ENCODE measurements at places on chromosomes 5 and 9. TPM values are rescaled to one million over a fixed set of nuclear protein-coding genes. Genes with fewer than 3 reads are reported as not detected.
A peak's percentile ranks its signal among the peaks of the same experiment; 100 is the strongest.

DNA sequence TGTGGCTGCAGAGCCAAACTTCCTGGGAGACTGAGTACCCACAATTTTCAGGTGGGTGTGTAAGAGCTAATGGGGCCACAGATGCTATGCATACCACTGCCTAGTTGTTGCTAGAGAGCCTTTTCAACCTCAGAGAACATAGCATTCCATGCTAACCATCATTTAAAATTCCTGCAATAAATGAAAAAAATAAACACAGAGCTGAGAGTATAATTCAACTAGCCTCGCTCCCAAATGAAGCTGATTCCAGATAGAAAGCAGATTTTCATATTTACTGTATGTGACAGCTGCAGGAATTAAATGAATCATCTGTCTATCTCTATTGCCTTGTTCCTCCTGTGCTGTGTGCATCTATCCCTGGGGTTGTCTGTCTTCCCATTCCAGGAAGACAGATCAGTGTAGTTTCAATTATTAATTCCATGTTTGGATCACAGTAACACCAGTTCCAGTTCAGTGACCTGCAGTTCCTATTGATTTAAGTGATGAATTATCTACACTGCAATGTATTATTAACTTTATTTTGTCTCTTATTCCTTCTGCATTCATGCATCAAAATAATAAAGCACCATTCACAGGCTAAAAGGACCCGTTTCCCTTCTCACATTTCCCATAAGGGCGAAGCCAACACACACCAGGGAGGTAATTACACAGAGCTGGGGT, 324.5 kb downstream of the SLIT3 start:
- no peaks in the 10 kb centered on the region for H3K27me3 ChIP-seq
- H3K36me3 ChIP-seq, result no peaks in the 10 kb centered on the region
- H3K4me1 ChIP-seq, result no peaks in the 10 kb centered on the region
- H3K27ac ChIP-seq, result no peak overlapping the region

DNA sequence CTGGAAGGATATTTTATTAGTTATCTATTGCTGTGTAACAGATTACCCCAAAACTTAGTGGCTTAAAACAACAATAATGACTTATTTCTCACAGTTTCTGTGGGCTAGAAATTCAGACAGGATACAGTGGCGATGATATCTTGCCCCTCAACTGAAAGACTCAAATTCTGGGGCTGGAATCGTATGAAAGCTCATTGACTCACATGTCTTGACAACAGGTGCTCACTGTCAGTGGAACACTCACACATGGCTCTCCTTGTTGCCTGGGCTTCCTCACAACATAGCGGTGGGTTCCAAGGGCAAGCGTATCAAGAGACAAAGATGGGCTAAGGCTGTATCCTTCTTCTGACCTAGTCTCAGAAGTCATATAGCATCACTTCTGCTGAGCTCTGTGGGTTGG, 3.7 kb upstream of the GNPDA1 start:
- H3K4me1 ChIP-seq, result peaks cover 40% of the 10 kb centered on the region
- H3K36me3 ChIP-seq, result no peaks in the 10 kb centered on the region
- DNase-seq, result no peak
- peak overlapping the region; percentile 84 for H3K27ac ChIP-seq

DNA sequence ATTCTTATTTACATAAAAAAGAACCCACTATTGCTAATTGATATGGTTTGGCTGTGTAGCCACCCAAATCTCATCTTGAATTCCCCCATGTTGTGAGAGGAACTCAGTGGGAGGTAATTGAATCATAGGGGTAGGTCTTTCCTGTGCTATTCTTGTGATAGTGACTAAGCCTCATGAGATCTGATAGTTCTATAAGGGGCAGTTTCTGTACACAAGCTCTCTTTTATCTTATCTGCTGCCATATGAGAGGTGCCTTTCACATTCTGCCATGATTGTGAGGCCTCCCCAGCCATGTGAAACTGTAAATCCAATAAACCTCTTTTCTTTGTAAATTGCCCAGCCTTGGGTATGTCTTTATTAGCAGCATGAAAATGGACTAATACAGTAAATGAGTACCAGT, 58.2 kb upstream of the PRR16 start:
- H3K4me3 ChIP-seq, result no peak overlapping the region
- no peaks in the 10 kb centered on the region for H3K36me3 ChIP-seq
- peak; percentile 14 for DNase-seq
- no peak overlapping the region for H3K27ac ChIP-seq
- H3K27me3 ChIP-seq, result no peaks in the 10 kb centered on the region

DNA sequence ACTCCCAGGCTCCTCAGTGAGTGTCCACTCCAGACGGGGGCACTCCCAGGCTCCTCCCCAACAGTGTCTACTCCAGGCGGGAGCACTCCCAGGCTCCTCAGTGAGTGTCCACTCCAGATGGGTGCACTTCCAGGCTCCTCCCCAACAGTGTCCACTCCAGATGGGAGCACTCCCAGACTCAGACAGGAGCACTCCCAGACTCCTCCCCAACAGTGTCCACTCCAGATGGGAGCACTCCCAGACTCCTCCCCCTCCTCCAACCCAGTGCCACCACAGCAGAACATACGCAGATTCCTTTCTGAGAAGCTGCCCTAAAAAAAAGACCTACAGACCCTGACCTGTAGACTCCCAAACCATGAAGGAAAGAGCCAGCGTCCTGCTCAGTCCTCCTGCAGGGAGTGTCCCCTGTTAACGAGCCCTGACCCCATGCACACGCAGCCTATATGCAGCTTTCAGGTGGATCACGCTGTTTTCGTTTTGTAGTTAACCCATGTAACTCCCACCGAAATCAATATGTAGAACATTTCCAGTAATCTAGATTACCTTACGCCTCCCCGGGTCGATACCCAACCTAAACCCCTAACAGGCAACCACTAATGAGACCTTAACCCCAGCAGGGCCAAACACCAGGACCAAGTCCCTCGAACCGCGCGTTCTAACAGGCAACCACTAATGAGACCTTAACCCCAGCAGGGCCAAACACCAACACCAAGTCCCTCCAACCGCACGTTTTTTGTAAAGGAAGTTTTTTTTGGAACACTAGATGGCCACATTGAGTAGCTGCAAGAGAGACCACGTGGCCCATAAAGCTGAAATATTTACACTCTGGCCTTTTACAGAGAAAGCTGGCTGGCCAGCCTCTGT, 15.7 kb downstream of the PNPLA7 start:
- peak; percentile 36 for DNase-seq
- H3K36me3 ChIP-seq, result no peaks in the 10 kb centered on the region
- no peaks in the 10 kb centered on the region for H3K4me1 ChIP-seq
- H3K4me3 ChIP-seq, result no peak overlapping the region

DNA sequence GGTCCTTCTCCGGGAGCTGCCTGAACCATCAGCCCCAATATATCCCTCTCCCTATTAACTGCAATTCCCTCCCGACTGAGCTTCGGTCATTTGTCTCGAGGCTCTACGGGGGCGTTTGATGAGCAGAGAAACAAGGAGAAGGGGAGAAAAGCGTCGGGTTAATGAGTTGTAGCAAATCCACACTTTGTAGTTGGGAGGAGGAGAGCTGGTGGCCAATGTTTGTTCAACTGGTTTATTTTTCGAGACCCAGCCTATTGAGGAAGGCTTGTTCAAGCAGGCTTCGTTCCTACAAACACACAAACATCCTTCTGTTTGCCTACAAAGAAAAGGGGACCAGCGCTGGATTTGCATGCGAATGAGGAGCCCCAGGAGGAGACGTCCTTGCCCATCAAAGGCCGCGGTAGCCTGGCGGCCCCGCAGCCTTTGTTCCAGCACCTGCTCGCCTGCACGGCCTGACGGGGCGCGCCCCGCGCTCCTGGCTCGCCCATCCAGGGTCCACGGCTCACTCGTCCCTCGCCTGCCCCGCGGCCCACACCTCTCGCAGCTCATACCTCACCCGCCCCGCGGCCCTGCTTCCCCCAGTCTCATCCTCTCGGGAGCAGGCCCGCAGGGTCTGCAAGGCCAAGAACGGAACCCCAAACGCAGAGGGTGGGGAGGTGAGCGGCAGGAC, 4.6 kb downstream of the FOXD1 start:
- H3K27me3 ChIP-seq, result peaks cover 82% of the 10 kb centered on the region
- H3K36me3 ChIP-seq, result no peaks in the 10 kb centered on the region
- no peak for DNase-seq
- H3K4me3 ChIP-seq, result no peak overlapping the region

DNA sequence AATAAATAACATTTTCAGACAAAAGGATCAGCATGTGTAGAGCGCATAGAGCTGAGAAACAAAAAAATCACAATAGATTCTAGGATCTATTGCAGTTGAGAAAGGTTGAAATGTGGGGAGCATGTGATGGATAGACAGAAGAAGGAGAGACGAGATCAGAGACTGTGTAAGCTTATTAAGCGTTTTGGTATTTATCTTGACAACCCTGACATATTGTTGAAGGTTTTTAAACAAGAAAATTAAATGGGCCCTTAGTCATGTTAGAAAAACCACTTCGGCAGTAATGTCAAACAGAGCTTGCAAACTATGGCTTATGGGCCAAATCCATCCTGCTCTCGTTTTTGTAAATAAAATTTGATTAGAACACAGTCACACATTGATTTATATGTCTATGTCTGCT, 200.5 kb upstream of the KLF4 start:
- peaks cover 17% of the 10 kb centered on the region for H3K4me1 ChIP-seq
- H3K36me3 ChIP-seq, result no peaks in the 10 kb centered on the region
- no peaks in the 10 kb centered on the region for H3K27me3 ChIP-seq

DNA sequence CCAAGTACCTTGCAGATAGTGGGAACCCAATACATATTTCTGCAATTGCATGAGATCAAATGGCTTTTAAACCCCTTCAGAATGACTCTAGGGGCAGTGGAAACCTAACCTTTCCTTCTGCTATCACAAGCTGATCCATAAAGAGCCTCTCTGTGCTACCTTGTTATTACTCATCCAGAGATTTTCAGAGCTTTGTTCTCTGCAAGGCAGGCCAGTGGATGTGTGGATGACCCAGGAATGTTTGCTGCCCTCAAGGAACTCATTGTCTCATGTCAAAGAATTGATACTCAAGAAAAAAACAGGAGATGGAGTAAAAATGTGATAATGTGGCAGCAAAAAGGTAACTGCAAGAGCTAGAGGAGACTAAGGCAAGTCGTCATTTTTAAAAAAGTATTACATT, 164.1 kb downstream of the HMHB1 start:
- no peak overlapping the region for H3K27ac ChIP-seq
- H3K4me3 ChIP-seq, result no peak overlapping the region
- H3K27me3 ChIP-seq, result peaks cover 2% of the 10 kb centered on the region
- DNase-seq, result no peak
- H3K4me1 ChIP-seq, result no peaks in the 10 kb centered on the region
- no peaks in the 10 kb centered on the region for H3K36me3 ChIP-seq

- no peak for DNase-seq
- H3K27ac ChIP-seq, result no peak overlapping the region
- H3K4me3 ChIP-seq, result no peak overlapping the region
- H3K4me1 ChIP-seq, result no peaks in the 10 kb centered on the region
- no peaks in the 10 kb centered on the region for H3K36me3 ChIP-seq
These were observed 729.3 kb downstream of the CDH18 start for GRCh38 chr5:19258686-19259085.

- H3K4me3 ChIP-seq, result no peak overlapping the region
- H3K27me3 ChIP-seq, result no peaks in the 10 kb centered on the region
- no peak overlapping the region for H3K27ac ChIP-seq
- no peaks in the 10 kb centered on the region for H3K4me1 ChIP-seq
These were observed 657.5 kb upstream of the WWC1 start for GRCh38 chr5:167633931-167634341.

DNA sequence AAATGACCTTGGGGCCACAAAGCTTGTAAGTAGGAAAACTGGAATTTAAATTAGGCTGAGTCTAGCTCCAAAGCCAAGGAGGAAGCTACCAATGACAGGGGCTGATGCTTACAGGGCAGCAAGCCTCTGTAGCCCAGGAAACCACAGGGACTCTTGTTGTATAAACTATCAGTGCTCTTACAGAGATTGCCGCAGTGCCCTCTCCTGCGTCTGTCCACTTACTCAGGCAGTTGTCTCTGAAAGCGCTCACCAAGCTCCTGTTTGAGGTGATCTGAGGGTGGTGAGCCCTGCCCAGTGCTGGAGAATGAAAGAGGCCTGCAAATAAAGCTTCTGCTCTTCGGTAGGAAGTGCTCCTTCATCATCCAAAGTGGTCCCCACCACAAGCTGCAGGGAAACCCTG, 498.8 kb downstream of the ARHGEF28 start:
- H3K36me3 ChIP-seq, result no peaks in the 10 kb centered on the region
- DNase-seq, result no peak
- peaks cover 2% of the 10 kb centered on the region for H3K27me3 ChIP-seq
- H3K4me3 ChIP-seq, result no peak overlapping the region

The SLC30A5 gene
- polyA plus RNA-seq, result 28.2 TPM

The ZNF782 gene
- polyA plus RNA-seq, result 1.1 TPM

The EFNA5 gene
- not detected for polyA plus RNA-seq

The SUSD3 gene
- polyA plus RNA-seq, result 41.7 TPM

The MYO10 gene
- 1.1 TPM for polyA plus RNA-seq

The OBP2A gene
- polyA plus RNA-seq, result not detected

The SMIM3 gene
- polyA plus RNA-seq, result 45.4 TPM

The FCN1 gene
- polyA plus RNA-seq, result 7,680 TPM

The CARD9 gene
- polyA plus RNA-seq, result 115 TPM

Measured in CD14-positive monocyte (primary cell).